COR-L47 (cell line): ENCODE measurements at places on chromosomes 6 and 20.

DNA sequence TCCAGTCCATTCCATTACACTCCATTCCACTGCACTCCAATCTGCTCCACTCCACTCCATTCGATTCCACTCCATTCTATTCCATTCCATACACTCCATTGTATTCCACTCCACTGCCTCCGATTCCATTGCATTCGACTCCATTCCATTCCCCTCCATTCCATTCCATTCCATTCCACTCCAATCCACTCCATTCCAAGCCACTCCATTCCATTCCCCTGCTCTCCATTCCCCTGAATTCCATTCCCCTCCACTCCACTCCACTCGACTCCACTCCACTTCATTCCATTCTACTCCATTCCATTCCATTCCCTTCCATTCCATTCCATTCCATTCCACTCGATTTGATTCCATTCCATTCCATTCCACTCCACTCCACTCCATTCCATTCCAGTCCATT, 25.7 kb upstream of the DEFB125 start:
- no peak for DNase-seq

- no peak for DNase-seq
These were observed 355.5 kb upstream of the HTR1E start for GRCh38 chr6:86581833-86582232.

- DNase-seq: no peak
These were observed 1.8 kb upstream of the KCNQ5 start for GRCh38 chr6:72619883-72620696.

- DNase-seq: no peak
These were observed 20.9 kb downstream of the MAP1LC3A start for GRCh38 chr20:34579191-34579978.

DNA sequence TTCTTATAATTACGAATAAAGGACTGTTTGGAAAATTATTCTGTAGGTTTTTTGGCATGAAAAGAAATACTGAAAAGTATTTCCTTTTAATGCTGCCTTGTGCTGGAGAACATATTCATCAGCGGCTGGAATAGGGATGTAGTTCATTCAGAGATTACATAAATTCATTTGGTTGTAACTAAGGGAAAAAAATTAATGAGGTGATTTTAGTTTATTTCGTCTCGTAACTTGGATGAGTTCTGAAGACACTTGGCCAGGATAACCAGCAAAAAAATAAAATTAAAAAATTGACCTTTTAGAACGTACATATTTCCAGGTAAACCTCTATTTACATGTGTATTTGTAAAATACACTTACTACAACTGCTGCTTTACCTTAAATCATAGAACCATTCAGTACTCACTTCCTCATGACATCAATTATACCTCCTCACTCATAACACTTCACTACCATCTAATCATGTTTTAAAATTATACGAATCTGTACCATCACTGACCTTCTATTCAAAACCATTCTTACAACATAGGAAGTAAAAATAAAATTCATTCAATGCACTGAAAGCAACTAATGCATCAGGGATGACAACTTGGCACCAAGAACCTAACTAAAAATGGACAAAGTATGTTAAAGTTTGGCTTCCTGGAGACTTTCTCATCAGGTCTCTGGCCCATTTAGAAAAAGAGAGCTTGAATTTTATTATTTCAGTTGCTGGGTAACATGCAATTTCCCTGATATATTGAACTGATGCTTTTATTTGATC, 17.2 kb downstream of the KLHL31 start:
- DNase-seq: no peak

DNA sequence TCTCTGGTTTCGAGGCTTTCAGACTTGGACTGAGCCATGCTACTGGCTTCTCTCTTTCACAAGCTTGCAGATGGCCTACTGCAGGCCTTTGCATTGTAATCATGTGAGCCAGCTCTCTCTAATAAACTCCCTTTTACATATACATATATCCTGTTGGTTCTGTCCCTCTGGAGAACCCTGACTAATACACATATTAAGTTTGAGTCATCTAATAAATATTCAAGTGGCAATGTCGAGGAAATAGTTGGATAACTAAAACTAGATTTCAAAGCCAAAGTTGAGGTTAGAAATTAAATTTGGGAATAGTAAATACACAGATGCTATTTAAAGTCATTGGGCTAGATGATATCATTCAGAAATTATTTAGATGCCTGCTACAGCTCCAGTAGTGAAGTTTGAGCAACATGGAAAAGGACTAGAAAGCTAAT, 1343.4 kb downstream of the GRIK2 start:
- no peak for DNase-seq

- DNase-seq: no peak
These were observed 91.1 kb downstream of the ATXN1 start for GRCh38 chr6:16670183-16670582.

GRCh38 chr6:105442369-105442768, 39.5 kb upstream of the PREP start:
- no peak for DNase-seq

GRCh38 chr20:59434960-59435359, 134.5 kb downstream of the EDN3 start:
- peak; percentile 32 for DNase-seq

GRCh38 chr6:54291738-54292137, 16.5 kb upstream of the TINAG start:
- DNase-seq: no peak

- peak; percentile 79 for DNase-seq
These were observed 88.3 kb downstream of the SLX4IP start for GRCh38 chr20:10523443-10523842.

DNA sequence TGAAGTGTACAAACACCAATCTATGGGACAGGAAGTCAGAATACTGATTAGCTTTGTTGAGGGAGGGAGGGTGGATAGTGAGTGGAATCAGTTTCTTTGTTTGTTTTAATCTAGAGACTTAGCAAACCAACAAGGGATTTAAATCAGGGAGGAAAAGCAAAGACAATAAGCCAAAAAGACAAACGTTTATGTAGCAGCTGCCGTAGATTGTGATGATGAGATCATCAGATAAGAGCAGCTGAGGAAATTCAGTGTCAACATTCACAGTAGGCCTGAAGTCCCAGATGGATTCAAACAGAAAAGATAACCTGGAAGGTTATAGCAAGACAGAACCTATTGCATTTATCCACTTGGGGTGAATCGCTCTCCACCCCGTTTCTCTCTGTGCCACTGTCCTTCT, 104.9 kb upstream of the SYNDIG1 start:
- peak; percentile 31 for DNase-seq

- DNase-seq: no peak
These were observed 80.4 kb upstream of the EMILIN3 start for GRCh38 chr20:41447006-41447405.

- no peak for DNase-seq
These were observed 411.0 kb upstream of the SOX4 start for GRCh38 chr6:21182589-21182988.

GRCh38 chr20:62906209-62906608, 20.1 kb downstream of the DIDO1 start:
- no peak for DNase-seq

GRCh38 chr6:126812651-126813050, 305.8 kb upstream of the RSPO3 start:
- DNase-seq: no peak

DNA sequence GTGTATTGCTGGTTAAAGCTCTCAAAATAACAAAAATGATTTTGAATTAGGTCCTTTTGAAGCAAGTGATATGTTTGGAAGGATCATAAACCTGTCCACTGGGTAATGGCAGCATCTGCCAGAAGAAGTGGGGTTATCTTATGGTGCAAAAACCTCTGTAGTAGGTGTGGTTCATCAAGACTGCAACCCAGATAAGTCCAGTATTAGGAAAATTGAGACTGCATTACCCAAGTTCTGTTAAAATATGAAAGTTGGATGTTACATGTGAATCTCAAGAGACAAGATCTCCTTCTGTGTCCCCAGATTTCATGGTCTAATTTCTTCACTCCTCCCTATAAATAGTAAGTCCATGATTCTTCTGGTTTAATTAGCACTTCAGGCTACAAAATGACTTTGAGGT, 59.4 kb downstream of the RPRD1B start:
- DNase-seq: no peak

GRCh38 chr6:65501045-65501444, 206.0 kb downstream of the EYS start:
- DNase-seq: no peak

DNA sequence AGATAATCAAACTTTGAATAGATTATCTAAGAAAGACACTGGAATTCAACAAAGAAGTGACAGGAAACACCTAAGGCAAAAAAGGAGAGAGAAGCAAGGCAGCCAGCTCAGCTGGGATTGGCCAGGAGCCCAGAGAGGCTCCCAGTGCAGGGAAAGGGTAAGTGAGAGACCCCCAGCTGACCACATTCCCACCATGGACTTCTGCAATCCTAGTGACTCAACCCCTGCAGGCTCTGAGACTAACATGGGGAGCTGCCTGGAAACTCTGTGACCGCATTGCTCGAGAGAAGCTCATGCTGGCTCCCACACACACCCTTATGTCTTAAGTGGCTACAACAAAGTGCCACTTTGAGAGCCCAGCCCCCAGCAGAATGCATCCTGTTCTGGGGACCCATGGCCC, 215.1 kb downstream of the PACRG start:
- no peak for DNase-seq

DNA sequence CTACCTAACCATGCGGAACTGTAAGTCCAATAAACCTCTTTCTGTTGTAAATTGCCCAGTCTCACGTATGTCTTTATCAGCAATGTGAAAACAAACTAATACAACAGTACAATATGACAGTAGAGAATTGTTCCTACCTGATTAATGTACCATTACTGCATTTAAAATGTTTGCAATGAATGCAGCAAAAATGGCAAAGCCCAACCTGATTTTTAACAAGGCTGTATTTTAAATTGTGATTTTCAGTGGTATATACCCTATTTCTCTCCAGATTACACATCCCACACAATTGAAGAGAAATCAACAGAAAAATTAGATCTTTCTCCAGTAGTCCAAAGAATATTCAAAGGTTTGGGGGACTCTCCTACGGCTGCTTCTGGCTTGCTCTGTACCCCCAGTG, 3.3 kb upstream of the PCSK2 start:
- DNase-seq: no peak

- DNase-seq: no peak
These were observed 161.0 kb downstream of the BACH2 start for GRCh38 chr6:90135667-90136066.

DNA sequence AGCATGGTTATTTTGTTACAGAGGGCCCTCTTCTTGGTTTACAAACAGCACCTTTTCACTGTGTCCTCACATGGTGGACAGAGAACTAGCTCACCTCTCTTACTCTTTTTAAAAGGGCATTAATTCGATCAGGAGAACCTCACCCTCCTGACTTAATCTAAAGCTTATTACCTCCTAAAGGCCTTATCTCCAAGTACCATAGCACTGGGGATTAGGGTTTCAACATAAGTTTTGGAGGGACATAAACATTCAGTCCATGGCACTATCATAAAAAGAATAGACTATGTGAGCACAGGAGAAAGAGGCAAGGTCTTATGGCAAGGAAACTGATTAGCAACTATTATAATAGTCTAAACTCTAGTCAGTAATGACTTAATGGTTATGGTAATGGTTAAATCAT, 736.2 kb upstream of the ADGRB3 start:
- DNase-seq: no peak

GRCh38 chr6:45353654-45354053, 24.1 kb downstream of the SUPT3H start:
- no peak for DNase-seq

DNA sequence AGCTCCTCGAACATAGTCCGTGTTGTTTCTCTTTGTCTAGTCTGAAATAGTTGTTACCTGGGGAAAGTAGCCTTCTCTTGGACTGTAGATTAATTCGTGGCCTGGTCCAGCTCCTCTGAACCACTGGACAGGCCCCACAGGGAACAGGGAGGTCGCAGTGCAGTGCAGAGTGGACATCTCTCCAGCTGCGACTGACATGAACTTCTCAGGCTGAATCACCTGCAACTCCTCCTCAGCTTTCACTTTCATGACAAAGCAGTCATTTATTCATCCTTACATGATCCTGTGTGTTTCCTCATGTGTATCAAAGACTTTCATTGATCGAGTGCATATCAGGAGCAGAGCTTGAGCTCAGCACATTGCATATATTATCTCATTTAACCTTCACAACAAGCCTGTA, 19.1 kb upstream of the SIRPG start:
- DNase-seq: no peak

- DNase-seq: no peak
These were observed 143.3 kb downstream of the NFATC2 start for GRCh38 chr20:51399006-51399890.

DNA sequence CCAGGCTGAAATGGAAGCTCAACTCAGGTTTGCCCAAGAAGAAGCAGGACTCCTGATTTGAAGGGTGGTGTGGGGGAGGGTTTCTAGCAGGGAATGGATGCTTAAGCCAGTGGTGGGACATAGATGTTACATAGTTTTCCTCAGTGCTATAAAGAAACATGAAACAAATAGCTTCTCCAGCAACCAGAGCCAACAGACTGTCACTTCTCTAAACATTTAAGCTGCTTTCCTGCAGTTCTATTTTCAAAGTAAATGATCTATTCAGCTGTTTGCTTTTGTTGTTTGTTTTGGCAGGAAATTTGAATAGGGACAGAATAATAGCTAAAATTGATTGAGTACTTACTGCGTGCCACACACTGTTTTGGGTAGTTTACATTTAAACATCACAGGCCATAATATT, 169.0 kb downstream of the UST start:
- peak; percentile 39 for DNase-seq

DNA sequence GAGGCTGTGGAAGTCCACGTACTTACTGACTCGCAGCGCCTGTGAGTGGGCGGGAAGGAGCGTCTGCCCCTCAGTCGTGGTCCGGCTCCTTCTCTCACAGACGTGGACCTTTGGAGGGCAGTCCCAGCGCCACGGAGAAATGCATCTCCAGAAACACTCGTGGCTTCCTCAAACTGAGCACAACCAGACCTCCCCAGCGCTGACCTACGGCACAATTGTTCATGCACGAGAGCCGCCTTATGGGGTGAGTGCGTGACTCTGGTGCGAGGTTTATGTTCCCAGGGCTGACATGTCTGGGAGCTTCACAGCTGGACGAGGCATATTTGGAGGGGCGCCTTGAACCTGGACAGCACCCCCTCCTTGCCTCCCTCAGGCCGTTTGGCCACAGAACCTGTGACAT, 29.7 kb downstream of the FRMD1 start:
- DNase-seq: no peak

DNA sequence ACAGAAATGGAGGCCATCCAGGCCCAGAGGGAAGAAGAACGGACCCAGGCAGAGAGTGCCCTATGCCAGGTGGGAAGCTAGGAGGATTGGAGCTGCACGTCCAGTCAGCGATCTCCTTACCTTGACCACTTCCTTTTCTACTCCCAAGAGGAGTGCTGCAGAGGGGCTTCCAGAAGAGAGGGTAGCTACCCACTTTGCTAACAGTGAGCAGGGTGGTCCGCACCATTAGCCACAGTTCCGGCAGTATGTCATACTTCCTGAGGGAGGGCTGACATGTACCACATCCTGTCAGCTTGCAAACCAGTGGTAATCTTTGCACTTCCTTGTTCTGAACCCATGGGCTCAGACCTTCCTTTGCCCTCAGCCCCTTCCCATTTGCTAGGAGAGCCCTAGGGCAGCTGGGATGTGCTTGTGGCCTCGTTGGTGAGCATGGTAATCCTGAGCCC, 35.4 kb downstream of the CEP250 start:
- DNase-seq: no peak

- no peak for DNase-seq
These were observed 69.3 kb downstream of the CLIC5 start for GRCh38 chr6:45946352-45946751.

GRCh38 chr6:162610351-162610750, 117.2 kb downstream of the PRKN start:
- DNase-seq: no peak
